ENCODE measurements at places on chromosomes 7 and 10.

DNA sequence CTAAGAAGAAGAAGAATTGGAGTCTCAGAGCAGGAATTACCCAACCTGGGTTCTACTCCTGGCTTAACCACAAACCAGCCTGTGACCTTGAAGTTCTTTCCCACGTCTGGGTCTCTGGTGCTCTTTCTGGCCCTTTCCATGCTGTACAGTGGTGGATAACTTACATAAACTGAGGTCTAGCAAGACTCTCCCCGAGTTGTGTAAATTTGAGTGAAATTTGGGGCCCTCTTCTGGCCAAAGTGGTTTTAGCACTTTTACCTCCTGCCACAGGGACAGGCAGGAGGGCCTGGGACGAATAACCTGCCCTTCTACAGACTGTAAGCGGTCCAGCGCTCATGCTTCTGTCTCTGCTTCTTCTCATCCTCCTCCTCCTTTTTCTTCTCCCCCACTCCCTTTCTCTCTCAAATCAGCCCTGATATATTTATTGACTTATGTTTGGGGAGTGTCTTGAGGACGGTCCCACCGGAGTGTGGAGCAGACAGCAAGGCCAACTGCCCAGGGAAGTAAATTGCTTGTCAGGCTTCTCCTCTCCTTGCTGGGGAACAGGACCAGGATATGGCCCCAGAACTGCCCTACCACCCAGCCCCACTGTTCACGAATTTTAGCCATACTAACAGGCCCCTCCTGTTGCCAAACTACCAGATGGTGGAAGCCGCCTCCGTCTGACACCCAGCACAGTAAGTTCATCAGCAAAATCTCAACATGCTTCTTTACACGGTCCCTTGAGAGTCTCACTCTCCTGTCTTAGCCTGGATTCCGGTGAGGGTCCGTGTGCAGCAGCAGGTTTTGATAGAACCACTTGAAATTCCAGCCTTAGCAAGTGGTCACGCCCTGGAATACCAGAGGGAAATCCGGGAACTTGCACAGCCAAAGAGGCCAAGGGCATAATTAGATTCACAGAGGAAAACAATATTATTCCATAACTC is 4.0 kb upstream of the SH3PXD2A start:
- DNase-seq, result peak; percentile 52

DNA sequence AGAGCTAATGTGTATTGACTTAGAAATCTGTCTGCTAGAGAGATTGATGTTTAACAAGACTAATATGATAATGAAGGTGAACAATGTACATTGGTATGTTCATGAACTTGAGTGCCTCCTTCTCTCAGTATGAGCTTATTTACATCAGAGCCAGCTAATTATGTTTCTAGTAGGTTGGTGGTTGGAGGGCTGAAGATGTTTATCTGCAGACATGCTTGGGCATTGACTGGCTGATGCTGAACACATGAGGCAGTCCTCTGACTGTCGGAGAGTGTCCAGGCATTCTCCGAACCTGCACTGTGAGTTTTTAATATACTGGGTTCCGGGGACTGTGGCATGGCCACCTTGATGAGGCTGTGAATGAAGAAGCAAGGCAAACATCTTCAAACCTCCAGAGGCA is 47.5 kb downstream of the BMPER start:
- DNase-seq, result no peak

- no peak for DNase-seq
Measured at GRCh38 chr10:17210361-17210760, 8.9 kb upstream of the TRDMT1 start.

GRCh38 chr10:117367718-117368117 is 7.5 kb downstream of the PDZD8 start:
- no peak for DNase-seq

DNA sequence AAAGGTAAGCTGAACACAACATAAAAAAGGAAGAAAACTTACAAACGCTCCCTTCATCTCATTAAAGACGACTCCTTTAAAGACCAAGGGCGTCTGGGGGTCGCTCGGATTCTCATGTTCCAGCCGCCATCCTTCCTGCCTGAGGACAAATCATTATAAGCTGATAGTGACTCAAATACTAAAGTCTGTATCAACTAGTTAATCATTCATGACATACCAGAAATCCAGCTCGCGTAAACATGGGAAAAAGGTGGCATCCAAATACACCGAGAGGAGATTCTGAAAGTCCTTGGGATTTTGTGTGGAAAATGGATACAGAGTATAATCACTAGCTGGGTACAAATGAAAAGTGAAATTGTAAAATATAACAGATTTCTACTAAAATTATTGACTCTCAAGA is 7.4 kb downstream of the PITRM1 start:
- DNase-seq, result no peak

GRCh38 chr7:98193474-98194180 is 17.6 kb upstream of the BHLHA15 start:
- no peak for DNase-seq

Data from activated CD8-positive, alpha-beta memory T cell treated with anti-CD3 and anti-CD28 coated beads, Interleukin-2, amount 50 U/mL, for 4 hours (primary cell).